ENCODE measurements at places on chromosomes 2 and 18. TPM values are rescaled to one million over a fixed set of nuclear protein-coding genes. Genes with fewer than 3 reads are reported as not detected.

CHRND gene
- total RNA-seq = 0.14 TPM

RESP18 gene
- total RNA-seq = not detected

PTPN4 gene
- 41.1 TPM for total RNA-seq

CEBPZOS gene
- 65.3 TPM for total RNA-seq

SH3RF3 gene
- 0.72 TPM for total RNA-seq

ACTR1B gene
- 81.6 TPM for total RNA-seq

GRHL1 gene
- 0.89 TPM for total RNA-seq

KIAA2012 gene
- total RNA-seq = not detected

MYOM1 gene
- 3.3 TPM for total RNA-seq

CACNB4 gene
- 1.9 TPM for total RNA-seq

TMEM200C gene
- total RNA-seq = 16.7 TPM

SLC38A11 gene
- 0.61 TPM for total RNA-seq

IL1R1 gene
- total RNA-seq = 82.1 TPM

COPS8 gene
- total RNA-seq = 97.4 TPM

DSC3 gene
- total RNA-seq = 2.0 TPM

PRADC1 gene
- 50.3 TPM for total RNA-seq

DSG4 gene
- not detected for total RNA-seq

FRZB gene
- total RNA-seq = 0.88 TPM

NOSTRIN gene
- total RNA-seq = 30.9 TPM

IER3IP1 gene
- total RNA-seq = 13.4 TPM

PJVK gene
- 2.5 TPM for total RNA-seq

Data from adrenal gland (tissue), 19 donors.